Common myeloid progenitor, CD34-positive (primary cell): ENCODE measurements at places on chromosomes 5 and 9.

- DNase-seq = no peak
Measured at GRCh38 chr9:70403166-70403565, 11.3 kb downstream of the KLF9 start.

DNA sequence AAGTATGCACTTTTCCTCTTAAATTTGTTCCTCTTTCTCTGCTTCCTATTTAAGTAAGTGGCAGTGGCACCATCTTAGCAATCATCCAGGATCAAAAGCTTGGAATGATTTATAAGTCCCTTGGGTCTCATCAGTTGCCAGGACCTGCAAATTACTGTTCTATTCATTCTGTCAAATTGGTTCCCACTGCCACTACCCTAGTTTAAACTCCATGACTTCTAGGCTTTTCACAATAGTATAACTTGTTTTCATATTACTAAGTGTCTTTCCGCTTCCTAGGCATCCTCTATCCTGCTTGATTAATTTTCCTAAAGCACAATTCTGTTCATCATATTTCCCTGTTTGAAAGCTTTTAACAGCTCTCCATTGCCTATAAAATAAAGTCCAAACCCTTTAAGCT lies 363.9 kb upstream of the MEF2C start:
- DNase-seq = peak; percentile 10

DNA sequence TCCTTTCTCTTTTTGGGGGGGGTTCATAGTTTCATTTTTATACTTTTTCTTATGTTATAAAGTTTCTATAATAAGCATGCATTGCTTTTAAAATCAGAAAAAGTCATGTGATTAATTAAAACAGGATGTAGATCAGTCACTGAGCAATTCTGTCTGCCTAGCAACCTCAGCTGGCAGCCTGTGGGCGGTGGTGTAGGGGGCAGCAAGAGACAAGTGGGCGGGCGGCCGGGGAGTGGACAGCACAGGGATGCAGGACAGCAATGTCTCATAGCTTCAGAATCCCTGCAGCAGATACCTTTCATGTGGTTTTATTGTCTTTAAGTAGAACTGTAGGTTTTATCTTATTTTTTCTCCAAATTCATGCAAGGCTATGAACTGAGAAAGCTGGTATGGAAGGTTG lies 101.9 kb upstream of the S1PR3 start:
- DNase-seq = no peak

DNA sequence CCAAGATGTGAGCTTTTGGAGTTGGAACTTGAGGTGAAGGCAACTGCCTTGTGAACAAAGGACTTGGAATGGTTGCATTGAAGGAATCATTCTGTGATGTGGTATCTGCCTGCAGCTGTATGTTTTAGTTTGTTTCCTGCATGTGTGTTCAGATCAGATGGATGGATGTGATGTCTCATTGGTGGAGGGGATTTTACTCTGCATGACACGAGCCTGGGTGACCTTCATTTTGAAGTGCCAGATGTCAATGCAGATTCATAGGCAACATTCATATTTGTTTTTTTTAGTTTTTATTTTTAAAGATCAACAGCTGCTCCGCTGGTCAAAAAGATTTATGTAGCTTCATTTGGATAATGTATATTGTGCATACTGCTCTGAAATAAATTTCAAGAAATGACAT lies 13.5 kb downstream of the FBXL7 start:
- no peak for DNase-seq

DNA sequence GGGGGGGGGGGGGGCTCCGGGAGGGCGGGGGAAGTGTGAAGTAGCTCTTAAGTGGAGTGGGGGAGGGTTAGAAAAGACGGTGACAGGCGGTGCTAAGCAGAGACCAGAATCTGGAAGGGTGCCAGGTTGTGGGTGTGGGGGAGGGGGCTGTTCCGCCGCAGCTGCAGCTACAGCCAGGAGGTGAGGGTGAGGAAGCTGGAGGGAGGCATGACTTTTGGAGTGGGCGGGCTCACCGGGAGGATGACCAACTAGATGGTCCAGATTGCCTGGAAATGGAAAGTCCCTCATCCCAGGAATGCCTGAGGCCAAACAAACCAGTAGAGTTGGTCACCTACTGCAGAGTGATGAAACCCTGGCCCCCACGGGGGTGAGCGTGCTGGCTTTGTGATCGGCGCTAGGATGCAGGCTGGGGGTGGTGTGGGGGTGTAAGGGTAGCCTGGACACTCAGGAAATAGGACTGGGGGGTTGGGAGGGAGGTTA lies 158.1 kb upstream of the SHB start:
- DNase-seq = peak; percentile 94

DNA sequence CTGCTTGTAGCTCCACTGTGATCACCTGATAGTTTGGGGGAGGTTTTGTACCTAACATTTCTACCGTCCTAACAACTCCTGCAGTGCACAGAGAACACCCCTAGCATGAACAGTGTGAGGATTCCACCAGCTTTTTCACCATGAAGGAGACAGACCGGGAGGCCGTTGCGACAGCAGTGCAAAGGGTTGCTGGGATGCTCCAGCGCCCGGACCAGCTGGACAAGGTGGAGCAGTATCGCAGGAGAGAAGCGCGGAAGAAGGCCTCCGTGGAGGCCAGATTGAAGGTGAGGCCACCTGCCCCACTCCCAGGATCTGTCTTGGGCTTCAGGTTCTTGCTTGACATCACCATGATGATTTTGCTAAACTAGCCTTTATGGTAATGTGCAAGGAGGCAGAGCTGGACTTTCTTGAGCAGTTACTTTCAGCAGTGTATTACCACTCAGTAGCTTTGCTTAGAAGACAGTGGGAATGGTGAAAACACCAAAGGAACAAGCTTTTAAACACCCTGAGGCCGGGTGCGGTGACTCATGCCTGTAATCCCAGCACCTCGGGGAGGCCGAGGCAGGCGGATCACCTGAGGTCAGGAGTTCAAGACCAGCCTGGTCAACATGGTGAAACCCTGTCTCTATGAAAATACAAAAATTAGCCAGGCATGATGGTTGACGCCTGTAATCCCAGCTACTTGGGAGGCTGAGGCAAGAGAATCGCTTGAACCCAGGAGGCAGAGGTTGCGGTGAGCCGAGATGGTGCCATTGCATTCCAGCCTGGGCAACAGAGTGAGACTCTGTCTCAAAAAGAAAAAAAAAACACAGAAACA lies 3.3 kb downstream of the EXOC3 start:
- no peak for DNase-seq
